ENCODE measurements at places on chromosomes 6 and 20.

GRCh38 chr6:2957696-2958330 lies 13.6 kb downstream of the SERPINB6 start:
- no peak for DNase-seq

DNA sequence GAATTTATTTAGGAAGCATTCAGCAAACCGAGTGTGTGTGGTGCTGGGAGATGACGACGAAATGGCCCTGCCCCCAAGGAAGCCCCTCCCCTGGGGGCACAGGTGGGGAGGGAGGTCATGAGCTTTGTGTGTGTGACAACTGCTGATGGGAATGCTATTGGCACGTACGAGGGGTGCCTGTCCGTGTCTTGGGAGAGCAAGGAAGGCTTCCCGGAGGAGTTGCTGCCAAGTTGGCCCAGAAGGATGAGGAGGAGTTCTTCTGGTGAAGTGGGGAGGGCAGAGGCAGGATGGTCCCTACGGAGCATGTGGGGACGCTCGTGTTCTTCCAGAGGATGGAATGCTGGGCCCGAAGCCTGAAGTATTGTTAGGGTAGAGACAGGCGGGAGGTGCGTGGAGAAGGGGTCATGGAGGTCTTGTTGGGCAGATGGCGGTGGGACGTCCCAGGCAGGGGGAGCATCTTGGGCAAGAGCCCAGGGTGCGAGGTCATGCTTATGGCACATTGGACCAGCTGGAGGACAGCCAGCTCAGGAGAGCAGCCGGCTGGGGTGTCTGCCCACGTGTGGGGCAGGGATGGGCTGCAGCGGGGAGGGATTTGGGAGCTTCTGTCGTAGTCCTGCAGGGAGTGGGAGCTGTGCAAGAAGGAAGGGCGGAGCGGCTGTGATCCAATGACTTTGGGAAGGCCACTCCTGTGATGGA lies 46.1 kb downstream of the SYNJ2 start:
- no peak for DNase-seq

- no peak for DNase-seq
These were observed 206.9 kb downstream of the TFAP2C start for GRCh38 chr20:56835829-56836550.

GRCh38 chr6:3808759-3809514 lies 40.2 kb upstream of the FAM50B start:
- no peak for DNase-seq

- no peak for DNase-seq
These were observed 15.3 kb upstream of the ZC3H12D start for GRCh38 chr6:149500096-149500495.

DNA sequence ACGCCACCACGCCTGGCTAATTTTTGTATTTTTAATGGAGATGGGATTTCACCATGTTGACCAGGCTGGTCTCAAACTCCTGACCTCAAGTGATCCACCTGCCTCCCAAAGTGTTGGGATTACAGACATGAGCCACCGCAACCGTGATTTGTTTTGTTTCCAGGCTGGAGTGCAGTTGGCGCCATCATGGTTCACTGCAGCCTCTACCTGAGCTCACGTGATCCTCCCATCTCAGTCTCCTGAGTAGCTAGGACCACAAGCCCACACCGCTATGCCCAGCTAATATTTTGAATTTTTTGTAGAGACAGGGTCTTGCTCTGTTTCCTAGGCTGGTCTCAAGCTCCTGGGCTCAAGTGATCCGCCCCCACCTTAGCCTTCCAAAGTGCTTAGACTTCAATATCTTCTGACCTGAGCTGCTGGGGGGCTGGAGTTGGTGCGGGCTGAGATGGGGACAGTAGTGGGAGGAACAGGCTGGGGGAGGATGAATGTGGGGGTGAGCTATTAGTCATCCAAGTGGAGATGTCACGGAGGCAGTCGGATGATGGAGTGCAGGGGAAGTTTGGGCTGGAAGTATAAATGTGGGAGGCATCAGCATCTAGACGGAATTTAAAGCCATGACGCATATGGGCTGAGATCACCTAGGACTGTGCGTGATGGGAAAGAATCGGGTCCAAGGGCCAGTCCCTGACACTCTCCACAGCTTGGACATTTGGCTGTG lies 23.1 kb upstream of the ZMYND8 start:
- no peak for DNase-seq
